ENCODE measurements at places on chromosomes 4 and X. TPM values are rescaled to one million over a fixed set of nuclear protein-coding genes. Genes with fewer than 3 reads are reported as not detected.
A peak's percentile ranks its signal among the peaks of the same experiment; 100 is the strongest.

GRCh38 chr4:89899152-89899551 lies 4.5 kb downstream of the MMRN1 start:
- no peak for DNase-seq
- no peaks in the 10 kb centered on the region for H3K36me3 ChIP-seq
- no peaks in the 10 kb centered on the region for H3K4me1 ChIP-seq
- H3K27me3 ChIP-seq: no peaks in the 10 kb centered on the region
- no peak overlapping the region for H3K27ac ChIP-seq
- H3K4me3 ChIP-seq: no peak overlapping the region

The WNK3 gene
- 6.2 TPM for total RNA-seq

- H3K4me1 ChIP-seq: no peaks in the 10 kb centered on the region
- peak overlapping the region; percentile 93 for H3K4me3 ChIP-seq
- no peaks in the 10 kb centered on the region for H3K36me3 ChIP-seq
Observed at GRCh38 chr4:76687746-76688448, 210.0 kb downstream of the SOWAHB start.

- H3K36me3 ChIP-seq: no peaks in the 10 kb centered on the region
- H3K27ac ChIP-seq: no peak overlapping the region
- H3K4me3 ChIP-seq: no peak overlapping the region
- no peak for DNase-seq
- no peaks in the 10 kb centered on the region for H3K27me3 ChIP-seq
Observed at GRCh38 chr4:14897217-14897616, 105.1 kb upstream of the CPEB2 start.

DNA sequence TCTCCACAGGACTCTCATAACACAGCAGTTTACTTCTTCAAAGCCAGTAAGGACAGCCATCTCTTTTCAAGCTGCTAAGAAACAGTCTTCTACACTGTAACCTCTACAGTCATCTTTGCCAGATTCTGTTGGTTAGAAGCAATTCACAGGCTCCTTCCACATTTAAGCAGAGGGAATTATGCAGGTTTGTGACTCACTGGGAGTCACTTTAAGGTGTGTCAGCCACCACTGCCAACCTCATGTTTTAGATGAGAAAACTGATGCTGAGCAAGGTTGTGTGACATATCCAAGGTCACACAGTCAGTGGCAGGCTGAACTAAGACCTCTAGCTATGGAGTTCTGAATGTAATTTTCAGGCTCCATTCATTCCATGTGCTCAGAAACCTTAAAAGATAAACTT lies 143.5 kb downstream of the QDPR start:
- DNase-seq: no peak
- H3K36me3 ChIP-seq: no peaks in the 10 kb centered on the region
- H3K27ac ChIP-seq: no peak overlapping the region
- H3K27me3 ChIP-seq: no peaks in the 10 kb centered on the region
- no peak overlapping the region for H3K4me3 ChIP-seq

- no peaks in the 10 kb centered on the region for H3K36me3 ChIP-seq
- no peaks in the 10 kb centered on the region for H3K27me3 ChIP-seq
- no peaks in the 10 kb centered on the region for H3K4me1 ChIP-seq
- H3K4me3 ChIP-seq: no peak overlapping the region
- no peak for DNase-seq
- no peak overlapping the region for H3K27ac ChIP-seq
Observed at GRCh38 chrX:47579537-47579936, 2.7 kb upstream of the TIMP1 start.

DNA sequence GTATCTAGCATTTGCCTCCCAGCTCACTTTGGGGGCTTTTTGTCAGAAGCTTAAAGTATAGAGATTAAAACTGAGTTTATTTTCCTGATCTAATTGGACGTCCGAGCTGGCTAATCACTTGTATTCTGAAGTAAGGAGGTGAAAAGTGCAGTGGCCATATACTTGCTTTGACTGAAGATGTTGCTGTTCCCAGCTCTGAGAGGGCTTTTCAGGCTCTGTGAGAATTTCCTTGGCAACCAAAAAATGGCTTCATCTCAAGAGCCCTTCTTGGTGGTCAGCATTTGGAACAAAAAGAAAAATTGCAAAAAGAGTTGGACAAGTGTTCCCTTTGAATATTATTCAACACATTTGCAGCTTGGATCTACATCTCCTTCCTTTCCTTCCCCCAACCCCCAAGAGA lies 67.0 kb downstream of the SLC4A4 start:
- no peak overlapping the region for H3K27ac ChIP-seq
- H3K4me1 ChIP-seq: no peaks in the 10 kb centered on the region
- no peaks in the 10 kb centered on the region for H3K36me3 ChIP-seq
- H3K4me3 ChIP-seq: no peak overlapping the region
- no peaks in the 10 kb centered on the region for H3K27me3 ChIP-seq

GRCh38 chrX:109847257-109848187 lies 114.5 kb upstream of the ACSL4 start:
- no peak overlapping the region for H3K4me3 ChIP-seq
- peaks cover 3% of the 10 kb centered on the region for H3K4me1 ChIP-seq
- H3K27ac ChIP-seq: no peak overlapping the region
- no peaks in the 10 kb centered on the region for H3K36me3 ChIP-seq
- no peaks in the 10 kb centered on the region for H3K27me3 ChIP-seq
- no peak for DNase-seq

GRCh38 chr4:34363842-34364241 lies 1880.5 kb downstream of the ARAP2 start:
- H3K4me3 ChIP-seq: no peak overlapping the region
- no peaks in the 10 kb centered on the region for H3K4me1 ChIP-seq
- no peak for DNase-seq
- H3K27me3 ChIP-seq: no peaks in the 10 kb centered on the region
- H3K27ac ChIP-seq: no peak overlapping the region
- H3K36me3 ChIP-seq: no peaks in the 10 kb centered on the region

Measured in aorta (tissue), 5 donors.